ENCODE measurements at places on chromosomes 1 and 21.

GRCh38 chr21:14617040-14617393, 70.9 kb upstream of the SAMSN1 start:
- no peak for DNase-seq

DNA sequence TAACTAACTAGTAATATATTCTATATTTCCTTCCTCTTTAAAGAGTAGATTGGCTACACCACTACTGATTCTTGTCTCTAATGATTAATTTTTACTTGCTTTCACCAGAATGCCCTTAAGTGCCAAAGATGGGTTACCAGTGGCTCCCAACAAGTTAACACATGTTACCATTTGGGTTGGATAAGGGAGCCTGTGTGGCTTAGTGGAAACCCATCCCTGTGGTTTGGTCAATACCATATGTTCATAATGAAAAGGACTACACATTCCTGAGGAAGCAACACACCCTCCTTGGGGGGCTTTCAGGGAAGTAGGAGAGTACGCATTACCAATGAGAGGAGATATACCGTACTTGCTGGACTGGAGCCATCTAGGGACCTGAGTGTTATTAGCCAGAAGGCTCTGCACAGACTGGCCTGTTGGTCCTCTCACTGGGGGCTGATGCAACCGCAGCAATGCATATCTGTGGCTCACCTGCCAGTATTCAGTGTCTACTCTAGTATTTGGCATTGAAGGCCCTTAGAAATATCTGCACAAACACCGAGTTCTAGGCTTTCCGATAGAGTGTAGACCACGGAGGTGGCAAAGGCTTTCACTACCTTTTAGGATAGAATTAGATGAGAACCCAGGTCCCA, 29.3 kb upstream of the PLXNA2 start:
- DNase-seq: no peak

- DNase-seq: peak; percentile 82
These were observed 14.0 kb upstream of the FAAP20 start for GRCh38 chr1:2208309-2209239.

- DNase-seq: no peak
These were observed 197.7 kb upstream of the POU3F1 start for GRCh38 chr1:38244218-38244845.

GRCh38 chr1:25990702-25991395, 7.0 kb downstream of the PAFAH2 start:
- DNase-seq: no peak

- DNase-seq: no peak
These were observed 945 bp upstream of the WNT9A start for GRCh38 chr1:227948493-227949260.

DNA sequence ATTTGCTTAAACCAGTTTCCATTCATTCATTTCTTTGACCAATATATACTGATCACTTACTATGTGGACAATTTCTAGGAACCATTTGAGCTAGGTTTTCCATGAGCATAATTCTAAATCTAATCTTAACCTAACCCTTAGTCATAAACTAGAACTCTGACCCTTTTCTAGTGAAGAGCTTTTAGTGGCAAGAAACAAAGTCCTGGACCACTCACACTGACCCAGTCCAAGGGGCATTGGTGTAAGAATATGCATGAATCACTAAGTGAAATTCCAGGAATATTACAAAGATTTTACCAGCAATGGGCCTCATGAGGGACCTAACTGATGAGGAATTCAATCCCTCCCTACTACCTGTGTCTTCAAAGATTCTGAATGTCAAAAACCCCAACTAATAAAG, 40.6 kb upstream of the SLC2A1 start:
- DNase-seq: no peak

- no peak for DNase-seq
These were observed 87.3 kb downstream of the CASZ1 start for GRCh38 chr1:10709165-10709564.
